BE2C (cell line): ENCODE measurements at places on chromosomes 2 and 18.
A peak's percentile ranks its signal among the peaks of the same experiment; 100 is the strongest.

DNA sequence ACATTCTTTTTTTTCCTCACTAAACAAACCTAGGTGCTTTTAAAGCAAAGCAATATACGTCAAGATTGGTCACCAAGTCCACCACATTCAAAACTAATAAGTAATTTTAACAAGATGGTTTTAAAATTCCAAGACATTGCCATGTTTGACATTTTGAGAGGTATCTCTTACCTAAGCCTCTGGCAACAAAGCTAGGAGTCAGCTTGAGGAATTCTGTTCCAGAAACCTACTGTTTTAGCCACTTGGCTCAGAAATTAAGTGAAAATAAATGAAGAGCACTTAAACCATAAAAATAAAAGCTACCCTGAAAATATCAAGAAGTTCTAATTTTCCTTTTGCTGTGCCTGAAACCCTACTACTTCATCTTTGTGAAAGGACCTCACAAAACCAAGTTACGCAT lies 30.0 kb upstream of the CHMP3 start:
- no peak for DNase-seq

- no peak for DNase-seq
Observed at GRCh38 chr2:191204433-191204832, 40.8 kb upstream of the MYO1B start.

- DNase-seq: no peak
Observed at GRCh38 chr2:47497843-47498460, 95.0 kb downstream of the MSH2 start.

DNA sequence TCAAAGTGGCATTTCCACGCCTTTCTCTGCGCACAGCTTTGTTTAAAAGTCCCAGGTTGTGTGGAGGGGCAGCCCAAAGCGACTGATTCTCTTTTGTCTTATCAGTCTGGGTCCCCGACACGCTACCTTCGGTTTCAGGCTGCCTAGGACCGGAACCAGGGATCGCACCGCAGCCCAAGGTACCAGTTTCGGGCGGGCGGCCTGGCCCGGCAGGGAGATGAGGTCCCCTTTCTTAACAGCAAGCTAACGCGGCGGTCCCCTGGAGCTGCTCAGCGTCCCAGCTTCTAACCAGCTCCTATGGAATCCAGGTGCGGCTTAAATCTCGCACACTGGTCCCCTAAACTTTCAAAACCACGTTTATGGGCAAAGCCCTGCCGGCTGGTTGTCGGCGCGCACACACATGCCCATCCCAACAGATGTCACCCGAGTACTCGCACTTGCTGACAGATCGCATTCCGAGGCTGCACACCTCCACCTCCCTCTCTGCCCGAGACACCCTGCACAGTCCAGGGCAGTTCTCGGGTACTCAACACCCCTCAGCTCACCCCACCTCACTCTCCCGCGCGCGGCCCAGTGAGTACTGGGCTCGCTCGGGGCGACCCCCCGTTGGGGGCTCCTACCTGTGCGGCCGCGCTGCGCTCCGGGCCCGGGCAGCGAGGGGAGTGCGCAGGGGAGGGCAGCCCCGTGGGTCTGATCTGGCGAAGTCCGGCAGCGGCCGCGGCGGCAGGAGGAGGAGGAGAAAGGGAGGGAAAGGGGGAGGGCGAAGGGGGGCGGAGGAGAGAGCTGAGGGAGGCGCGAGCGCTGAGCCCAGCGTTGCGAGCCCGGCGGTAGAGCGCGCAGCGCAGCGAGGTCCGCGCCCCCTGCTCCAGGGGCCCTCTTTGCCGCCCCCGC lies at the start of gene EFEMP1:
Gene EFEMP1 (minus strand): TSS at position 692 of the 891 bp plus-strand sequence. CDS start 1,342 bp downstream, outside the sequence.
- DNase-seq: peak; percentile 27

GRCh38 chr2:11787991-11788390 lies 41.6 kb downstream of the LPIN1 start:
- no peak for DNase-seq

DNA sequence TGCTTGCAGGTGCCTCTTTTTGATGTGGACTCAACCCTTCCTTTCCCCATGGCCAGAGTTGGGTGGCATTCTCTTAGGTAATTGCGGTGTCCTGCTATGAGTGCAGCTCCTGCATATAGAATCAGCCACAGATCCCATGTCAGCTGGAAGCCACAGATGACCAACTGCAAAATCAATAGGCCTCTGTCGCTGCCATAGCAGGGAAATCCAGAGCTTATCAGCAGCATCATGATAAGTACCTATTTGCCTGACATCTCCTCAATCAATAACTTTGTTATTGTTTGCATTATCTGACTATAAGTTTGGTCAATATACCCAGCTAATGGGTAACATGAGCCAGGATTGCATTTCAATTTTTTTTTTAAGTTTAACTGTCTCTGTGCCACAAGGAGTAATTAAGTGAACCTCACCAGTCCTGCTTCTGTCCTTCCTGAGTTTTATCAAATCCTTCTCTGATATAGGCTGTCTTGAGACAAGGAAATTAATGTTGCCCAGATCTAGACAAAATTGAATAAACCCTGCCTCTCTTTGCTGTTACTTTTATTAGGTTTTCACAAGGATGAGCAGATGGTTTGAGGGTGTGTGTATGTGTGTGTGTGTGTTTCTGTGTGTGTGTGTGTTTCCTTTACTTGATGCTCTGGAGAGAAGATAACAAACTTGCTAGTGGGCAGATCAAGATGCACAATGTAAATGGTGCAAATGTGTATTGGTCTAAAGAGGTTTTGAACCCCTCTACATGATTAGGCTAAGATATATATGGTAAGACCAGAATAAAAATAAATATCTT lies 59.6 kb upstream of the CREB1 start:
- DNase-seq: peak; percentile 40

DNA sequence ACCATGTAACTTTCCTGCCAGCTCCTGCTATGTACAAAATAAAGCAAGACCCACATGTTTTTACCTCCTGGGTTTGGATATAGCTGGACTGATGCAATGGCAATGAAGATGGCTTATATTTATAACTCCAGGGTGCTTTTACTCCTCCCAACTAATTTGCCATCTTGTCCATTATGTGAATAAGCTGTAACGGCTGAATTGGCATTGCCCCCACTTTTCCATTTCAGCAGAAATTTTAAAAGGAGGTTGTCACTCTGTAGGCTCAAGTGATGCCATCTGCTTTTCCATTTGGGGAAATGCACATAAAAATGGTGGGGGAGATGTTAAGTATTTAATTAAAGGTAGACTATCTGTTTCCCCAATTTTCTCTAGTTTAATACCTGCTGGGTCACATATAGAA lies 345.5 kb downstream of the ERBB4 start:
- no peak for DNase-seq

- peak; percentile 28 for DNase-seq
Observed at GRCh38 chr2:67311536-67311935, 85.6 kb upstream of the ETAA1 start.

GRCh38 chr2:203798296-203799087 lies 69.1 kb upstream of the CTLA4 start:
- DNase-seq: no peak

DNA sequence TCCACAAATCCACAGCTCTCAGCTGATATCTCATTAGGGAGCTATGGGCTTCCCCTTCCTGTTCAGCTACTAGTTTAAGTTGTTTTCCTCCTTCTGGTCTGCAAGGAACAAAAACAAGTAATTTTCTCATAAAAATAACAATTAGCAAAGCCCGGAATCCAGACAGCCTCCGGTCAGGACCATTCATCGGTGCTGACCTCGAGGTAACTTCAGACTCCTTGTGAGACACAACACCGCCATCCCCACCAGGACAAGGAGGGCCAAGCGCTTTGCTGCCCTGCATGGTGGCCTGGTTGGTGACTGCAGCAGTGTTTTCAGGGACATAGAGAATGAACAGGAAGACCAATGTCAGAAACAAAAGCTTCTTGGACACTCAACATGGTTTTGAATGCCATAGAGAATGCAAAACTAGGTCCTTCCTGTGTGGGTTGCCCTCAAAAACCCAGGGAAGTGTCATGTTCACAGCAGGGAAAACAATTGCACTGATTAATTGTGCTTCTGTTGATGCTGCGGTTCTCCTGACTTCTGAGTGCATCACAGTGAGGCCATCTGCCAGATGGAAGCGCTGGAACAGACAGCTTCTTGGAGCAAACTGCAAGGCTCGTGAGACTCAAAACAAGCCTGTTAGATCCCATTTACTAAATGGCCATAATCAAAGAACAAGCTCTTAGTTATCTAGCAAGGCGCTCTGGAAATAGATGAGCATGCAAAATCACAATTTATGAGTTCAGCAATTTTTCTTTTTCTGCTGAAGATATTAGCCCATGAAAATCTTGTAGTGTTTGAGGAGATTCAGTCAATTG lies 77.1 kb downstream of the HS1BP3 start:
- peak; percentile 38 for DNase-seq

DNA sequence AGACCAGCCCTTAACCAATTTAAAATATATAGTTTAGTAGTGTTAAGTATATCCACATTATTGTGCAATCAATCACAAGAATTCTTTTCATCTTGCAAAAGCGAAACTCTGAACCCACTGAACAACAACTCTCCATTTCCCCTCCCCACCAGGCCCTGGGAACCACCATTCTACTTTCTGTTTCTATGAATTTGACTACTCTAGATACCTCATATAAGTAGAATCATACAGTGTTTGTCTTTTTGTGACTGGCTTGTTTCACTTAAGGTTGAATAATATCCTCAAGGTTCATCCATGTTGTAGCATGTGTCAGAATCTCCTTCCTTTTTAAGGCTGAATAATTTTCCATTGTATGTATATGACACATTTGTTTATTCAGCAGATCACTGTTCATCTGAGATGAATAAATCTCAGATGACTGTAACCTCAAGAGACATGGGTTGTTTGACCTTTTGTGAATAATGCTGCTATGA lies 8.1 kb upstream of the SOS1 start:
- no peak for DNase-seq

- peak; percentile 88 for DNase-seq
Observed at GRCh38 chr2:27703638-27704341, 40.1 kb downstream of the SLC4A1AP start.

- DNase-seq: no peak
Observed at GRCh38 chr2:173192071-173192470, 116.4 kb downstream of the MAP3K20 start.

DNA sequence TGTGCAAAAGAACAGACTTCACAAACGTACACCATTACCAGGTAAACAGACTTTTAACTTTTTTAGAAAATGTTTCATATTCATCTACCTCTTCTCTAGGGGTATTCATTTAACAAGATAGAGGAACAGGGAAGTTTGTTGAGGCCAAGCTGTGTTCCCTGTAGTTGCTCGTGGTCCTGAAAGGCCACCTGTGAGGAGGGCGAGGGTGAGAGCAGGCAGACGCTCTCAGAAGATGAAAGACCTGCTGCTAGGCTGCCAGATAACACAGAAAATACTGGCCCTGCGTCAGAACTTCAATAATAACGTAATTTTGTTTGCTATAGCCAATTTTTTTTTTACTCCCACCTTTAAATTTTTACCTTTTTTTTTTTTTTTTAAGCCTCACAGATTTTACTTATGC lies 42.0 kb downstream of the SOCS6 start:
- DNase-seq: no peak

DNA sequence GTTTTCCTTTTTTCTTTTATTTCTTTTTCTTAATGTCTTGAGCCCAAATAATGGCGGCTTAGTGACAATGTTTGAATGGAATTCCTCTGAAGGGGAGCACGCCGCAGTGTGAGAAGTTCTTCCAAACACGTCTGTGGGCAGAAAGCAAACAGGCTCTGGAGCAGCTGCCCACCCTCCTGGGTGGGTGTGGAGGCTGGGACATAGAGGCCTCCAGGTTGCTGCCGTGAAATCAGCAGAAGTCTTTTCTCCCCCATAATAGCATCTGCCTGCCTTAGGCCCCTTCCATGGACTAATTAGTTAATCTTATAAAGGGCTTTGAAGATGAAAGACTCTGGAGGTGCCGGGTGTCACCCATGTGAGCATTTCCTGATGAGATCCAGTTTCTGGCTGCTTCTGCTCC lies 213.9 kb downstream of the SH3RF3 start:
- no peak for DNase-seq

DNA sequence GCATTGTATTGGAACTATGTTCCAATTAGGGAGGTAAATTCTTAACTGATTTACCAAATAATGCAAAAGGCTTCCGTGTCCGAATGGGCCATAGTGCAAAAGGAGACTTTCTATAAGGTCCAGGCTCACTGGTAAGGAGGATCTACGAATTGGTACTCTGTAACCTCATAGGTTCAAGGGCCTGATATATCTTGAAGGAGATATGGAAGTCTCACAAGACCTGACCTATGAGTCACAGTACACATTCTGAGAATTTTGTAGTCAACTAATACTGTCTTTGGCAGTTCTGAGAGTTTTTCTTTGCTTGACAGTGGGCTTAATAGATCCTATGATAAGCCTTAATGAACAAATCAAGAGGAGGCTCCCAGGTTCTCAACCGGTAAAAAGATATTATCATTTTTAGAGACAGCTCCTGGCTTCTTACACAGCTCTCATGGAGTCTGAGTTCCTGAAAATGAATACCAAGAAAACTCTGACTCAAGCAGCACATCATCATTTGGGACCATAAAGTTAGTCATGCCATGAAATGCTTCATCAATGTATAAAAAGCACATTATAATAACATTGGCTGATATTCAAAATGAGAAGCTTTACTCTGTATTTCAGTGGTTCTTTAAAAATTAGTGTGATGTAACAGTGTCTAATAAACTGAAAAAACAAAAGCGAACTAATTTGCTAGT lies 1275.2 kb upstream of the CRIM1 start:
- no peak for DNase-seq

- DNase-seq: no peak
Observed at GRCh38 chr2:101327863-101328394, 19.4 kb upstream of the RNF149 start.

GRCh38 chr2:189613077-189613636 lies 32.6 kb upstream of the SLC40A1 start:
- no peak for DNase-seq

DNA sequence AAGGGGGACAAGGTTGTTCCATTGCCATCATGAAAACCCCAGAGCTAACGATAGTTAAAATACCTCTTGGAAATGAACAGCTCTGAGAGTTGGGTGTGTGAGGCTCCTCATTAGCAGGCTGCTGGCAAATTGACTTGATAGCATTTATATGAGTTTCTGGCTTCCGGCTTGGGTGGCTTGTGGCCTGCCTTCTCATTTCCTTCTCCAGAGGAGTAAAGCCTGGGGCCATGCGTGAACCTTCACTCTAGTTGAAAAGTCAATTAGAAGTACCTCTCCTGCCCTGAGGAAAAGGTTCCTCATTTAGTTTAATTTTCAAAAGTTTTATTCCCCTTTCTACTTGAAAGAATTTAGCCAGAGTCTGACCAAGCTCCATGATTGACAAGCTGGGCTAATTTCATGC lies 67.1 kb downstream of the MGAT5 start:
- DNase-seq: no peak
